KBM-7 (cell line): ENCODE measurements at places on chromosomes 11 and 22.

GRCh38 chr11:102283116-102283485 lies 34.2 kb upstream of the BIRC3 start:
- no peak for DNase-seq

GRCh38 chr11:57650739-57651090 lies 1.0 kb upstream of the YPEL4 start:
- no peak for DNase-seq

GRCh38 chr11:44839458-44840084 lies 111.1 kb downstream of the TP53I11 start:
- DNase-seq, result no peak

DNA sequence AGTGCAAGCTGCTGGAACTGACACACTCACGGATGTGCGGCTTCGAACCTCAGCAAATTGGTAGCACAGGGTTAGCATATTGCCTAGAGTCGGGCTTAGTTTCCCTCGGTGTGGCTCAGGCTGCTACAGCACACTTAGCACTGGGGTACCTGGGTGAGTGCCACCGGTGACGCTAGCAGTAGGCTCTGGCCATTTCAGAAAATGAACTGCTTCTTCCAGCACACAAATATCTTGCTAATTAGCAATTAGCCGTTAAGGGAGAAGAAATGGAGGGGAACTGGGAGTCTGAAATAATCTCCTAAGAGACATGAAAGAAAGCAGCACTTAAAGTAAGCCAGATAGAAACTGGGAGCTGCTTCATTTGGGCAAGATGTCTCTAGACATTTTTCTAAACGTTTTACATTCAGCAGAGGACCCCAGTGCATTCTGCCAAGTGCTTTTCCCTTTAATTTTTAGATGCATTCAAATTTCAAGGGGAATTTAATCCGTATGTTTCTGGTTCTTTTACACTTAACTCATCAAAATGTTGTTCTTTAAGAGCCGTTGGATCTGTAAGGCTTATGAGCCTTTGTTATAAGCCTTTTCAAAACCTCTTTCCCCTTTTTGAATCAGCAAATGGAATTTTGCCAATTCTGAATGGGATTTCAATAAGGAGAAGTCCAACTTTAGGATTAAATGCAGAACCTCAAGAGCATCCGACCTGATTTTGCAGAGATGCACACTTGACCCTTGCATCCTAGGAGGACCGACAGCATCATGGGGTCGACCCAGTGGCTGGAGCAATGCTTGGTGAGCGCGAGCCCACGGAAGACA lies 708.1 kb downstream of the NTM start:
- DNase-seq, result no peak

GRCh38 chr22:43483266-43483665 lies 71.5 kb downstream of the MPPED1 start:
- no peak for DNase-seq

DNA sequence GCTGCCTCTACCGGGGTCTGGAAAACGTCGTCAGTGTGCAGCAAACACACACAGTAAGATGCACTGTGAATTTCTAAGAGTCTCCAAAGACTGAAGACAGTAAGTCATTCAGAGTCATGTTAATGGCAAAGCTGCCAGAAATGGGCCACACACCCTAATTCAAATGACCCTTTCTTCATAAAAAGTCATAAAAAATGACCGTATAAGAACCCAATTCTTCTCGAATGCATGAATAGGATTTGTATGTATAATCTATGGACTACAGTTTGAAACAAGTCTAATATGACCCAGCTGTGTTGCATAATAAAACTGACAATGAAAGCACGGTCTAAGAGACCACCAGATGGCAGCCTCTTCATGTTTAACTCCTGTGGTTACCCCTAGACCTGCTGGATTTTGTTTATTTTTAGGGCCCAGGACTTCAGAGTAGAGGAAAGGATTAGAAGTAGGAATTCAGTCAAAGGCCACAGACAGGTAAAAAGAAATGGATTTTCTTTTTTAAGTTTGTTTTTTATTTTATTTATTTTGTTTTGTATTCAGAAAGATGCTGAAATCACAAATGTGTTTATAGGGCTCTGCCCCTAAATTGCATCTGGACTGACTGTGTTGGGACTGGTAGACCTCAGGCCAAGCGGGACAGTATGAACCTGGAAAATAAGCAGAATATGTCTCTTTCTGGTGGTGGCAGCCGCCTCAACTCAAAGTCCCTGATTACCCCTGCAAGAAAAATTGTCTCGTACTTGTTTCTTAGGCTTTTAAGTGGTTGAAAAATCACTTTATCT lies 32.1 kb upstream of the SLC5A12 start:
- DNase-seq, result peak; percentile 54
